CD4-positive, alpha-beta memory T cell (primary cell): ENCODE measurements at places on chromosomes 5 and 9. TPM values are rescaled to one million over a fixed set of nuclear protein-coding genes. Genes with fewer than 3 reads are reported as not detected.

- H3K4me1 ChIP-seq = no peaks in the 10 kb centered on the region
- no peak overlapping the region for H3K4me3 ChIP-seq
- no peaks in the 10 kb centered on the region for H3K36me3 ChIP-seq
- no peak for DNase-seq
- no peak overlapping the region for H3K27ac ChIP-seq
Observed at GRCh38 chr5:181109489-181110013, 21.4 kb downstream of the OR2V1 start.

GRCh38 chr5:14035859-14036503 lies 91.5 kb upstream of the DNAH5 start:
- no peaks in the 10 kb centered on the region for H3K36me3 ChIP-seq
- no peak for DNase-seq
- H3K27ac ChIP-seq = no peak overlapping the region
- no peaks in the 10 kb centered on the region for H3K4me1 ChIP-seq
- no peak overlapping the region for H3K4me3 ChIP-seq
- H3K27me3 ChIP-seq = no peaks in the 10 kb centered on the region

DNA sequence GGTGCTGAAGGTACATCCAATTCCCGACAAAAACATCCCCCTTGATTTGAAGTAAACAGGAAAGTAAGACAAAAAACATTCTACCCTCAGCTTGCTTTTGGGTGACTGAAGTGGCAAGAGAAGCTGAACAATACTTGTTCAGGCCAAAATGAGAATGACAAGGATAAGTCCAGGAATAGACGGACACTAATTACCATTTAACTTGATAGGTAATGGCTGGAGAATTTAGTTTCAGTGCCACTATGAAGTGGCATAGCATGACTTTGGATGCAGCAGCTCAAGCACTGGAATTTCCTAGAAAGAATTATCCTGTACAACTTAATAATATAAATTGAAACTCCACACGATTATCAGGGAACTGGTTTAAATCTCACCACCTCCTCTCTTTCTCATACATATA lies 49.7 kb downstream of the HOMER1 start:
- no peaks in the 10 kb centered on the region for H3K36me3 ChIP-seq
- no peak overlapping the region for H3K4me3 ChIP-seq
- no peaks in the 10 kb centered on the region for H3K27me3 ChIP-seq
- DNase-seq = no peak
- no peak overlapping the region for H3K27ac ChIP-seq
- H3K4me1 ChIP-seq = no peaks in the 10 kb centered on the region

GRCh38 chr9:94300470-94301301 lies 27.8 kb downstream of the NUTM2F start:
- peaks cover 4% of the 10 kb centered on the region for H3K36me3 ChIP-seq
- no peaks in the 10 kb centered on the region for H3K27me3 ChIP-seq
- H3K4me1 ChIP-seq = no peaks in the 10 kb centered on the region
- no peak overlapping the region for H3K27ac ChIP-seq

DNA sequence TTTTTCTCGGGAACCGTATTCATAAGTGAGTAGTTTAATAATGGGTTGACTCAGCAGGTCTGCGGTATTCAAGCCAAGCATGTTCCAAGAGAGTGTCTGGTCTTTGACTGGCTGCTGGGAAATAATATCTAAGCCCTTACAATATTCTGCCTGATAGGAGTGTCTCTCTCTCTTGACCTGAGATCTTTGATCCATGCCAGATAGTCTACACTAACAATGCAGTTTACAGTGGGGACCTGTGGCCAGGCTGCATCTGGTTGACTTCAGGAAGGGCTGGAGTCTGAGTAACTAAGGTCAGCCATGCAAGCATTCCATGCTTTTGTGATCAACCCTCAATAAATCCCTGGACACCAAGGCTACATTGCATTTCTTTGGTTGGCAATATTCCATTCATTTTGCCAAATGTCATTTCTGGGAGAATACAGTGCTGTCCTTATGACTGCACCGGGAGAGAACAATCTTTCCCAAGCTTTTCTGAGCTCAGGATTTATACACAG lies 195.5 kb downstream of the SEMA5A start:
- DNase-seq = no peak
- no peaks in the 10 kb centered on the region for H3K27me3 ChIP-seq
- no peaks in the 10 kb centered on the region for H3K36me3 ChIP-seq
- H3K27ac ChIP-seq = no peak overlapping the region

Gene BBLN
- total RNA-seq = 47.8 TPM

- no peaks in the 10 kb centered on the region for H3K36me3 ChIP-seq
- H3K4me1 ChIP-seq = no peaks in the 10 kb centered on the region
- no peaks in the 10 kb centered on the region for H3K27me3 ChIP-seq
- no peak overlapping the region for H3K4me3 ChIP-seq
Observed at GRCh38 chr5:66757219-66757833, 161.1 kb downstream of the MAST4 start.

GRCh38 chr5:173575985-173576384 lies 40.5 kb downstream of the BOD1 start:
- H3K36me3 ChIP-seq = no peaks in the 10 kb centered on the region
- no peak overlapping the region for H3K4me3 ChIP-seq
- no peak for DNase-seq
- peaks cover 5% of the 10 kb centered on the region for H3K27me3 ChIP-seq
- no peak overlapping the region for H3K27ac ChIP-seq

Gene MVB12B
- total RNA-seq = 6.0 TPM

- H3K4me3 ChIP-seq = no peak overlapping the region
- no peaks in the 10 kb centered on the region for H3K27me3 ChIP-seq
- no peaks in the 10 kb centered on the region for H3K4me1 ChIP-seq
- no peak overlapping the region for H3K27ac ChIP-seq
Observed at GRCh38 chr5:82622711-82623514, 344.8 kb upstream of the RPS23 start.

DNA sequence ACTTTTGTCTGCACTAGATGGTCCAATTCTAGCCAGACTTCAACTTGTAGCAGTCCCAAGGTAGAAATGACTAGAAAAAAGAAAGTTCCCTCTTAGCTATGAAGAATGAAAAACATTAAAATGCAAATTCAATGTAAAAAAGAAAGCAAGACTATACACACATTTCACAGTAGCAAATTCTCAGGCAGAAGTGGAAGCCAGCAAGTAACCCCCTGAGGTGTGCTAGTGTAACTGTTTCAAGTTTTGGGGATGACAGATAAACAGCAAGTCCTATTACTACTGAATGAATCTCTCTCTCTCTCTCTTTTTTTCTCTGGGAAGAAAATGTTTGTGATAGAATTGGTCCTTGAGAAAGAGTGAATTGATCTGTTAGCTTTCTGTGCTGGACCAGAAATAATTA lies 185.6 kb downstream of the EFNA5 start:
- no peaks in the 10 kb centered on the region for H3K36me3 ChIP-seq
- DNase-seq = no peak
- H3K27ac ChIP-seq = no peak overlapping the region
- H3K4me3 ChIP-seq = no peak overlapping the region
- no peaks in the 10 kb centered on the region for H3K27me3 ChIP-seq

GRCh38 chr5:96157841-96158291 lies 196.2 kb upstream of the ELL2 start:
- DNase-seq = no peak
- H3K36me3 ChIP-seq = no peaks in the 10 kb centered on the region
- no peak overlapping the region for H3K4me3 ChIP-seq
- no peaks in the 10 kb centered on the region for H3K27me3 ChIP-seq

Gene PRUNE2
- total RNA-seq = not detected

GRCh38 chr9:73183917-73184861 lies 32.5 kb downstream of the ANXA1 start:
- no peaks in the 10 kb centered on the region for H3K36me3 ChIP-seq
- no peak overlapping the region for H3K4me3 ChIP-seq
- H3K27me3 ChIP-seq = no peaks in the 10 kb centered on the region

Gene CNTNAP3
- not detected for total RNA-seq

Gene OBP2B
- not detected for total RNA-seq

- H3K4me3 ChIP-seq = no peak overlapping the region
- H3K27me3 ChIP-seq = no peaks in the 10 kb centered on the region
- no peak overlapping the region for H3K27ac ChIP-seq
- no peaks in the 10 kb centered on the region for H3K36me3 ChIP-seq
- no peaks in the 10 kb centered on the region for H3K4me1 ChIP-seq
- DNase-seq = no peak
Observed at GRCh38 chr9:3916411-3916810, 383.5 kb downstream of the GLIS3 start.

DNA sequence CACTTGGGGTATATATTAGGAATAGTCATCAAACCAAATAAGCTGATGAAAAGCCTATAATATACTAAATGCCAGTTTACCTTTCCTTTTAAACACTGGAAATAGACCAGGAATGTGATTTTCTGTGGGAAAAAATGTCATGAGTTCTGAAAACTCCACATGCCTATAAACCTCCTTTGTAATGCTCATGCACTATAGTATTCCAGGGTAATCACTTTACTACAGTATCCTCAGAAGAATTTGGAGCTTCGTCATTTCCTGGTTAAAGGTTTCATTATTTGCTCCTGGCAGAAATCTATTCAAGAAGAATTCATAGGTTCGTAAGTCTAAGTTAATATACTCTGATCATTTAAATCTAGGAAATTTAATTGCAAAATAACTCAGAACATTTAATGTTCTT lies 1076.7 kb upstream of the DMAC1 start:
- no peak for DNase-seq
- H3K27me3 ChIP-seq = no peaks in the 10 kb centered on the region
- H3K27ac ChIP-seq = no peak overlapping the region
- no peaks in the 10 kb centered on the region for H3K4me1 ChIP-seq

GRCh38 chr5:40916226-40916625 lies 6.9 kb downstream of the C7 start:
- no peaks in the 10 kb centered on the region for H3K4me1 ChIP-seq
- H3K4me3 ChIP-seq = no peak overlapping the region
- no peaks in the 10 kb centered on the region for H3K27me3 ChIP-seq
- H3K27ac ChIP-seq = no peak overlapping the region
- DNase-seq = no peak
- H3K36me3 ChIP-seq = no peaks in the 10 kb centered on the region

Gene ANKRD31
- total RNA-seq = 0.73 TPM

- H3K27ac ChIP-seq = no peak overlapping the region
- no peak for DNase-seq
- peaks cover 6% of the 10 kb centered on the region for H3K4me1 ChIP-seq
- no peaks in the 10 kb centered on the region for H3K27me3 ChIP-seq
- H3K36me3 ChIP-seq = no peaks in the 10 kb centered on the region
Observed at GRCh38 chr9:20379804-20380225, 242.5 kb downstream of the MLLT3 start.

DNA sequence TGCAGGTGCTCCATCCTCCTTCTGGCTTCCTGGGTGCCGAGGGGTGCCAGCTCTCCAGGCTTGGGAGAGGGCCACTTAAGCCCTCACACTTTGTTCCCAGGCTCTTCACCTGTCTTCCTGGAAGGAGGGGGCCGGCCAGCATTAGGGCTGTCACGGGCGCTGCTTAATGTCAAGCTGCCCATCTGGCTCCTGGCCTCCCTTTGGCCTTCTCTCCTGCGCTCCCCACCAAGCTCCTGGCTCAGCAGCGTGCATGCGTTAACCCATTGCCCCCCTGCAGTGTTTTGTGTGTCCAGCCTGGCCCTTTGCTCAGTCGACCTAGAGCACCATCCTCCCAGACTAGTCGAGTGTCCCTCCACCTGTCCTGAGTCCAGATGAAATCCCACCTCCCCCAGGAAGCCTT lies 21.3 kb downstream of the NTNG2 start:
- H3K27ac ChIP-seq = no peak overlapping the region
- H3K4me3 ChIP-seq = no peak overlapping the region
- DNase-seq = no peak
- no peaks in the 10 kb centered on the region for H3K36me3 ChIP-seq

Gene LURAP1L
- not detected for total RNA-seq

GRCh38 chr9:93575796-93576257 lies 557 bp upstream of the PHF2 start:
- DNase-seq = peak; percentile 48
- H3K27me3 ChIP-seq = no peaks in the 10 kb centered on the region
- peak overlapping the region; percentile 71 for H3K27ac ChIP-seq
- peaks cover 45% of the 10 kb centered on the region for H3K4me1 ChIP-seq
- H3K36me3 ChIP-seq = no peaks in the 10 kb centered on the region

DNA sequence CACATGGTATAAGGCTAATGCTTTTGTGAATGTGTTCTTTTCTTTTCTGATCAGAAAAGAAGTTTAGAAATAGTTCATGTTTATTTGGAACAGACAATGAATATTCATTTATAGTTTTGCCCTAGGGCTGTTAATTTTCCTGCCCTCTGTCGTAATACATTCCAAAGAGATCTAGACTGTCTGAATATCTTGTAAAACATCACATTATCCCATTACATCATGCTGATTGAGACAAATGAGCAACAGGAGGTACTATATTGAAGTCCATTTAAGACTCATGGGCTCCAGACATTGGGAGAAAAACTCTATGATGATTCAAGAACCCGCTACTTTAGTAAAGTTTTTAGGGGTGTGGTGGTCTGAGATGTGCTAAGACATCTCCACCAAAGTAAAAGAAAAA lies 121.2 kb upstream of the MAP1B start:
- H3K4me1 ChIP-seq = no peaks in the 10 kb centered on the region
- H3K27me3 ChIP-seq = no peaks in the 10 kb centered on the region
- no peak overlapping the region for H3K27ac ChIP-seq
- no peak overlapping the region for H3K4me3 ChIP-seq
- H3K36me3 ChIP-seq = no peaks in the 10 kb centered on the region

Gene BHMT
- total RNA-seq = not detected

GRCh38 chr5:107504424-107504823 lies 166.3 kb downstream of the EFNA5 start:
- no peaks in the 10 kb centered on the region for H3K4me1 ChIP-seq
- no peak for DNase-seq
- H3K27ac ChIP-seq = no peak overlapping the region
- H3K4me3 ChIP-seq = no peak overlapping the region

DNA sequence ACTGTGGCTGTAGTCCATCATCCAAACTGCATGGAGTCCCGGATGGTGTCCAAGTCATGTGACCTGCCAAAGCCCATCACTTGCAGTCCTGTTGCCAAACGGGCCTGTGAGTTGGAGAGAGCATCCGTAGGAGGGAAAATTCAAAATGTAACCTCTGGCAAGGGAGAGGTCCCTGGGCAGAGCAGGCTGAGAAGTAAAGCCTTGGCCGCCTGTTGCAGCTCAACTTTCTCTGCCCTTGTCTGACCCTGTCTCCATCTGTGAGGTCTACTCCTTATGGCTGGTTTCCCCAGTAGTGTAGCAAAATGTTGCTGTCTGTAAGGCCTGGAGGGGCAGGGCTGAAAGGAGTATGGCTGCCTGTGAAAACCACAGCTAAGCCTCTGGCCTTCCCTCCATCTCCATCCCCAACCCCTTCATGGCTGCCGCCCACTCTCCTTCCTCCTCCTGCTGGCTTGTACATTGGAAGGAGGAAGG lies 163.5 kb downstream of the SEMA6A start:
- H3K27ac ChIP-seq = no peak overlapping the region
- no peak for DNase-seq
- no peaks in the 10 kb centered on the region for H3K27me3 ChIP-seq
- no peak overlapping the region for H3K4me3 ChIP-seq

- no peak overlapping the region for H3K4me3 ChIP-seq
- no peaks in the 10 kb centered on the region for H3K4me1 ChIP-seq
- DNase-seq = no peak
Observed at GRCh38 chr5:136070486-136071285, 41.9 kb downstream of the TGFBI start.

- peaks cover 6% of the 10 kb centered on the region for H3K27me3 ChIP-seq
- H3K4me3 ChIP-seq = no peak overlapping the region
- no peak overlapping the region for H3K27ac ChIP-seq
- no peaks in the 10 kb centered on the region for H3K4me1 ChIP-seq
Observed at GRCh38 chr5:175803736-175804454, 67.5 kb upstream of the CPLX2 start.

- H3K4me3 ChIP-seq = peak overlapping the region; percentile 53
- H3K27ac ChIP-seq = peak overlapping the region; percentile 73
- H3K4me1 ChIP-seq = peaks cover 100% of the 10 kb centered on the region
- peaks cover 4% of the 10 kb centered on the region for H3K36me3 ChIP-seq
- DNase-seq = no peak
Observed at GRCh38 chr9:89468281-89468960, 29.5 kb downstream of the SEMA4D start.

Gene GFI1B
- not detected for total RNA-seq
